ENCODE measurements at places on chromosomes 16 and 17. TPM values are rescaled to one million over a fixed set of nuclear protein-coding genes. Genes with fewer than 3 reads are reported as not detected.

Gene TRPV2
- 11.2 TPM for total RNA-seq

Gene ATP2C2
- not detected for total RNA-seq

Gene NPB
- 0.38 TPM for total RNA-seq

Gene PIRT
- not detected for total RNA-seq

Gene ALOX12
- 0.11 TPM for total RNA-seq

DNA sequence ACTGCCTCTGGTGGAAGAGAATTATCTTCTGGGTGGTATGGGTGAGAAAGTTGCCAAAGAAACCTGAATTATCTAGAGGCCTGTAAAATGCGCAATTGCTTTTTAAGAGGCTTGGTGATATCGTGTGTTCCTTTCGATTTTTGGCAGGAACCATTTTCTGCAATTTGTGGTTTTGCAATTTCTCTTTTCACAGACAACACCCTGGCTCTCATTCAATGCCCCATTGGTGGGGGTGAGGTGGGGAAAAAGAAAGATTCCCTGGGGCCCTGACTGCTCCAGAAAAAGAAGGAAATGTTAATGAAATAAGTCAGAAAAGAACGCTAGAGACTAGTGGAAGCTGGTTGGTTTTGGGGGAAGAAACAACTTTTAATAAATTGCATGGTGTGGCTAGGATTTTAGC is 77.4 kb downstream of the ANKFN1 start:
- peak; percentile 53 for DNase-seq

Data from Right ventricle myocardium inferior (tissue), 1 donor.